ENCODE measurements at places on chromosomes 7 and 10.

DNA sequence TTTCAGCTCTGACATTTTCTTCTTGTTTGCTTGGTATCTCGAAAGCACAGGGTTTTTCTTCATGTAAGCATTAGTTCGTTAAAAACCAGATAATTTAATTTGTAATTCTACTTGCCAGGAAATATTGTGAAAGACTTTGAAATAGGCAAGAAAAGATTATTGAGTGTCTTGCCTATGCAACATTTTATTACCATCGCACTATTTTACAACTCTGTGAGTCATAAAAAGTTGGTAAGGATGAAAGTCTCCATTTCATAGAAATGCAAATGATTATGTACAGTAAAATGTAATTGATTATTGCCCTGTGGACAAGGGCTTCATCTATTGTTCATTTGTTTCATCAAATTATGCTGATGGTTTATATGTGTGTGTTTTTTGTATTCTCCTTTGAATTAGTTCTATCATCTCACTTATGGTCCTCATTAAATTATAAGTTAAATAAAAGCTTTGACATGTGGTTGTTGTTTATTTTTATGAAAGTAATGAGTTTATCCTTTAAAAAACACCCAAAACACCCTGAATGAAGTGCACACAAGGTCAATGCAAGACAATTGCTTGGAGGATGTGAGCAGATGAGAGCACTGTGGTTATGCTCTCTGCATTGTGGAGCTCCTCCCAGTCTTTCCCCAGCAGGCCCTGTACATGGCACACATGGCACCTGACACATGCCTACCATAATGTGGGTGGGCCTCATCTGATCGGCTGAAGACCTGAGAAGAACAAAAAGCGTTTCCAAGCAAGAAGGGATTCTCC, 230.8 kb downstream of the CXCL12 start:
- no peak for DNase-seq

DNA sequence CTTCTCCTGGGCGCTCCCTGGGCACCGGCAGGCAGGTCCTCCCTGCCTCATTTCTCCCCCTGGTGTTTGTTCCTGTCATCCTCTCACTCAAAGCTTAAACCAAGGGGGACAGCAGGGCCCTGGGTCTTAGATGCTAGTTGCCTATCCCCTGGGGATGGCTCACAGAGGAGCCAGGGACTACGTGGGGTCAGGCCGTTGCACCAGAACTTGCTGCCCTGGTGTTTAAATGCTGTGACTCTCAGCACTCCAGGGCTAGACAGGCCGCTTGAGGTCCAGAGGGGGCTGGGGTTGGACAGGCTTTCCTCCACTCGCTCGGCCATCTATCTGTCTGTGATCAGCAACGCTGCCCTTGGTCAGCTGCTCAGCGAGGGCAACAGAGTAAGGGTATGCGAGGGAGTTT, 340.3 kb downstream of the CXCL12 start:
- no peak for DNase-seq

GRCh38 chr10:102241444-102242117, at the start of gene PITX3:
Gene PITX3, minus strand, starts transcription at chr10:102241512. Its CDS starts 9,432 bp downstream, at chr10:102232080.
- DNase-seq: peak; percentile 99

GRCh38 chr7:68166525-68166924, 1169.9 kb downstream of the TYW1 start:
- DNase-seq: no peak

DNA sequence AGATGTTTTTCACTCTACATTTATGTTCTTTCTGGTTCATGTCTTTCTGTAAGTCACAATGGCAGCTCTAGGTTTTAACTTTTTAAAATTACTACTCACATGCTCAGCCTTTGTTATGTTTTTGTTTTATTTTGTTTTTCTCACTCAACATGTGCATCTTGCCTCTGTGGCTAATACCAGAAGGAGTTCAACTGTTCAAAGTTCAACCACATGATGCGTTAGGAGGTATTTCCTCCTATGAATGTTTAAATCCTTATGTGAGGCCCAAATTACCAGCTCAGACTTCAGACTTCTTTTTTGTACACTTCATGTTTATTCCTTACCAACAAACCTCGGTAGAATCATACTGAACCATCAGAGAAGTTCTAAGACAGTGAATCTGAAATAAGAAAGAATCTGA, 151.6 kb downstream of the MALRD1 start:
- no peak for DNase-seq

DNA sequence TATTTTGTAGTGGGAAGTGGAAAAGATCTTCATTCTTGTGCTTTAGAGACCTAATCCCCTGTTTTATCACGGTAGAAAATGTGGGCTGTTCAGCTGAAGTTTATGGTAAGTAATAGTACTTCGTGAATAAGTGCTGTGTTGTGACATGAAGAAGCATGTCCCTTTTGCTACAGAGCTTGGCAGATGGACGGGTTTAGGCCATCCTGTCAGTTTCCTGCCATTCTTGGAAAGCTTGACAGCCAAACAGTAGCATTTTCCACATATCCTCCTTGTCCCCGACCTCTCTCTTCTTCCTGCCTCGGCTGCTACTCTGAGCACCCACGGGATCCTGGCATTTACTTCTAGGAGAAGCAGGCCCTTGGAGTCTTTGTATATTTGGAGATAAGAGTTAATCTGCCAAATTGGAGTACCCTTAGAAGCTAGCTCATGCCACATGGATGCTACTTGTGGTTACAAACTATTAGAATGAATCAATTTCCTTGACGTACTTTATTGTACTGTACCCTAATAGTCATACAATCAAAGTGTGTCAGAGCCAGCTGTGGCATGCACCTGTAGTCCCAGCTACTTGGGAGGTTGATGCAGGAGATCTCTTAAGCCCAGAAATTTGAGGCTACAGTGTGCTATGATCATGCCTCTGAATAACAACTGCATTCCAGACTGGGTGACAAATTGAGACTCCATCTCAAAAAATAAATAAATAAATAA, 39.2 kb downstream of the PNLIPRP3 start:
- no peak for DNase-seq

DNA sequence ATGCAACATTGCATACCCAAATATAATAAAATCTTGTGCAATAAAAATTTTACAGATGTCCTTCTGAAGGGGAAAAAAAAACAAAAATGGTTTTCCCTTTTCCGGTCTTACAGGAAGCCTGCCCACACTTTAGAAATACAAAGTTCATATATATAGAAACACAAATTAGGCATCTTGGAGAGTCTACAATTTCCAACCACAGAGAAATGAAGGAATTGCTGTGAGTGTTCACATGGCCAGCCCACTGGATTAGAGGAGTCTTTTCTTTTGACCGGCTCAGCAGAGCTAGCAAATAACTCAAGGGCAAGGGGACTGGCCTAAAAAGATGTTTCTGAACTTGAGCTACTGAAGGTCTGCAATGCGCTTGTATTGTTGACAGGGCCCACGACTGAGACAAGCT, 92.4 kb downstream of the GLI3 start:
- no peak for DNase-seq

- DNase-seq: no peak
Measured at GRCh38 chr10:130352291-130352645, 216.1 kb downstream of the GLRX3 start.

DNA sequence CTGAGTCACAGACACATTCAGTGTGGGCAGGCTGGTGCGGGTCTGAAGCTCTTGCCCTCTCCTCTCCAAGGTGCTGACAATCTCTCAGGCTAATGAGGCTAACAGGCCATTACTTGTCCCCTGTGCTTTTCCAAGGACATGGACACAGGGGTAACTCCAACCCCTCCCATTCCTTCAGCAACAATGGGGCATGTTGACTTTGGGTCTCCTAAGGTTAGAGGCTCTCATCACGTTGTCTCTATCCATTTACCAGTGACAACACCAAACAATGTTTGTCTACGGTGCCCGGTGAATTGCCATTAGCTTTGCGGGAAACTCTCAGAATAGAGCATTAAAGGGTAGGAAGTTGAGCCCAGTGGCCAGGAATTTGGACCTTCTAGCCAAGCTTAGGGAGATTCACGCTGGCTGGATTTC, 101.6 kb upstream of the TNS3 start:
- no peak for DNase-seq

GRCh38 chr10:78330884-78331283, 297.2 kb downstream of the RPS24 start:
- no peak for DNase-seq

- no peak for DNase-seq
Measured at GRCh38 chr7:85508642-85509410, 322.0 kb upstream of the SEMA3D start.

DNA sequence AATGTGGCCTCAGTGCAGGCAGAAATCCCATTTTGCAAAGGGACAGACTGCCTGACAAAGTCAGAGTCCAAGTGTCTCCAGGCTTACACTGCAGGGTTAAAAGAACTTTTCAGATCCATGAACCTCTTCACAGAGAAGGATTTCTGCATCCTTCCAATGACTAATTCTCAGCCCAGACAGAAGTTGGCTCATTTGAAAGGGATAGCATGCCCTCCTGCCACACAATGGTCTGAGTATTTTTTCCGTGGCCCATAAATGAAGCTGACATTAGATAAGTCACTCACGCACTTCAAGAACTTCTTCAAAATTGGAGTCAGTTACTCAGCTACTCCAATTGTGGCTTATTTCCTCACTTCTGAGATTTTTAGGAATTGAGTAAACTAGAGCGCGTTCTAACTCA, 170.2 kb downstream of the PLXNA4 start:
- DNase-seq: no peak

DNA sequence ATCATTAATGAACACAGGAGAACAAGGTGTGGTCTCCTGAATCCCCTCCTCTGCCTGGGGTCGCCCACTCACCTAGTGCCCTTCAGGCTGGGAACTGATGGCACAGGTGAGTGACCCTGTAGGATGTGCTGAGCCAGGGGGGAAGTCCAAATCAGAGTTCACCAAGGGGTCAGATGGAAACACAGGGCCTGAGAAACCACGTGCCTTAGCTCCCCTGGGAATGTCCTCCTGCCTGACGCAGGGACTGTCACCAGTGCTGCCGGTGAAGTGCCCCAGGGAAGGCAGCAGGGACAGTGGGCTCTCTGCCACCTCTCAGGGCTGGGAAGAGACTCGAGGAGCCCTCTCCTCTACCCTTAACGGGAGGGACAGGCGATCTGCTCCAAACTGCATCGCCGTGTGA, 5.8 kb upstream of the PYROXD2 start:
- DNase-seq: no peak

GRCh38 chr7:1637155-1637554, 32.9 kb upstream of the ELFN1 start:
- no peak for DNase-seq

DNA sequence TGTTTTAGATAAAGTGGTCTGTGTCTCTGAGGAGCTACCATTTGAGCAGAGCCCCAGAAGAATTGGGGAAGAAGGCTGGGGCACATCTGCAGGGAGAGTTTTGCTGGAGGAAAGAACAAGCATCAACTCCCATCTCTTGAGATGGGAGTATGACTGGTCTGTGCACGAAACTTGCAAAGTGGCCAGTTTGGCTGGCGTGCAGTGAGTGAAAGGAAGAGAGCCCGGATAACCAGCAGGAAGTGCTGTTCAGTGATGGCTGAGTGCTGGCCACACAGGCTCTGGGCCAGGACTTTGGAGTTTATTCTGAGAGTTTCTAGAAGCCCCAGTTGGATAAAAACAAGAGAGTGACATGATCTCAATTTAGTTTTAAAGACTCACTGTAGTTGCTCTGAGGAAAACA, 34.4 kb upstream of the SVIL start:
- no peak for DNase-seq

GRCh38 chr7:111953611-111954010, 252.6 kb downstream of the DOCK4 start:
- DNase-seq: no peak

GRCh38 chr10:33047655-33048054, 89.6 kb upstream of the ITGB1 start:
- no peak for DNase-seq

GRCh38 chr7:22542254-22542653, 42.3 kb upstream of the STEAP1B start:
- no peak for DNase-seq

DNA sequence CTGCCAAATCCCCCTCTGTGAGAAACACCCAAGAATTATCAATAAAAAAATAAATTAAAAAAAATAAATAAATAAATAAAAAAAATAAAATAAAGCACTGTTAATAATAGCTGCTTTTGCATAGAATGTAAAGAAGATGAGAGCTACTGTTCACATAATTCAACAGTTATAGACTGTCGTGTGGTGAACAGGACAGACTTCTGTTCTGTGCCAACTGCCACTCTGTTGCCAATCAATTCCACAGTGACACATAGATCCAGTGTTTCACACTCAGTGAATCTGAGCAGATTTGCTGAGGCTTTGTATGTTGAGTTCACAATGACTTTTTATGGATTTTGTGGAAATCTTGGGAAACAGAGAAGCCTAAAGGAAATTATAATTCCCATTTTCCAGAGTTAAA, 14.9 kb downstream of the ARHGAP19 start:
- DNase-seq: no peak

DNA sequence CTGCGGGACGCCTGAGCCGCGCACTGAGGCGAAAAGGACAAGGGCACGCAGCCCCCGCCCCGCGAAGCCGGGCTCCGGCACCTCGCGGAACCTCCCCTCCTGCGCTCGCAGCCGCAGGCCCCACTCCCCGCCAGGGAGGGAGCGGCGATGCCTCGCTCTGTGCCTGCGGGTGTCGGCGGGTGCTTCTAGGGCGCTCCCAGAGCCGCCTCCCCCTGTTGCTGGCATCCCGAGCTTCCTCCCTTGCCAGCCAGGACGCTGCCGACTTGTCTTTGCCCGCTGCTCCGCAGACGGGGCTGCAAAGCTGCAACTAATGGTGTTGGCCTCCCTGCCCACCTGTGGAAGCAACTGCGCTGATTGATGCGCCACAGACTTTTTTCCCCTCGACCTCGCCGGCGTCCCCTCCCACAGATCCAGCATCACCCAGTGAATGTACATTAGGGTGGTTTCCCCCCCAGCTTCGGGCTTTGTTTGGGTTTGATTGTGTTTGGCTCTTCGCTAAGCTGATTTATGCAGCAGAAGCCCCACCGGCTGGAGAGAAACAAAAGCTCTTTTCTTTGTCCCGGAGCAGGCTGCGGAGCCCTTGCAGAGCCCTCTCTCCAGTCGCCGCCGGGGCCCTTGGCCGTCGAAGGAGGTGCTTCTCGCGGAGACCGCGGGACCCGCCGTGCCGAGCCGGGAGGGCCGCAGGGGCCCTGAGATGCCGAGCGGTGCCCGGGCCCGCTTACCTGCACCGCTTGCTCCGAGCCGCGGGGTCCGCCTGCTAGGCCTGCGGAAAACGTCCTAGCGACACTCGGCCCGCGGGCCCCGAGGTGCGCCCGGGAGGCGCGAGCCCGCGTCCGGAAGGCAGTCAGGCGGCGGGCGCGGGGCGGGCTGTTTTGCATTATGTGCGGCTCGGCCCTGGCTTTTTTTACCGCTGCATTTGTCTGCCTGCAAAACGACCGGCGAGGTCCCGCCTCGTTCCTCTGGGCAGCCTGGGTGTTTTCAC, 519 bp downstream of the ITGB8 start:
- peak; percentile 31 for DNase-seq

DNA sequence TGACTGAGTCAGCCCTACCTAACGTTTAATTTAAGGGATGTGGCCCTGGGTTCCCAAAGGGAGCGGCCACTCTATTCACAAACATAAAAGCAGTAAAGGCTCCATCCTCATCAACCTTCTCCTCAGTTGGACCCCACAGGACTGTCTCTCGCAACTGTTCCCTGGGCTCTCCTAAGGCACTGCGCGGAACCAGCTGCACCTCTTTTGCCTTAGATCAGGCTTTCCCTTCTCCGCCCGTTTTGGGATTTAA, 689 bp upstream of the GTPBP4 start:
- no peak for DNase-seq

Data from HEK293T (cell line).